ENCODE measurements at places on chromosomes 12 and 14. TPM values are rescaled to one million over a fixed set of nuclear protein-coding genes. Genes with fewer than 3 reads are reported as not detected.

GRCh38 chr14:42110167-42110566, 503.5 kb downstream of the LRFN5 start:
- H3K4me3 ChIP-seq, result no peak overlapping the region
- DNase-seq, result peak; percentile 27
- no peaks in the 10 kb centered on the region for H3K36me3 ChIP-seq

Gene MYO1H
- total RNA-seq, result 1.7 TPM

- H3K4me1 ChIP-seq, result no peaks in the 10 kb centered on the region
- no peak for DNase-seq
- no peaks in the 10 kb centered on the region for H3K36me3 ChIP-seq
- H3K27me3 ChIP-seq, result no peaks in the 10 kb centered on the region
- no peak overlapping the region for H3K27ac ChIP-seq
Observed at GRCh38 chr12:129723260-129723659, 180.6 kb downstream of the TMEM132D start.

Gene PLEKHA5
- total RNA-seq, result 37.5 TPM

DNA sequence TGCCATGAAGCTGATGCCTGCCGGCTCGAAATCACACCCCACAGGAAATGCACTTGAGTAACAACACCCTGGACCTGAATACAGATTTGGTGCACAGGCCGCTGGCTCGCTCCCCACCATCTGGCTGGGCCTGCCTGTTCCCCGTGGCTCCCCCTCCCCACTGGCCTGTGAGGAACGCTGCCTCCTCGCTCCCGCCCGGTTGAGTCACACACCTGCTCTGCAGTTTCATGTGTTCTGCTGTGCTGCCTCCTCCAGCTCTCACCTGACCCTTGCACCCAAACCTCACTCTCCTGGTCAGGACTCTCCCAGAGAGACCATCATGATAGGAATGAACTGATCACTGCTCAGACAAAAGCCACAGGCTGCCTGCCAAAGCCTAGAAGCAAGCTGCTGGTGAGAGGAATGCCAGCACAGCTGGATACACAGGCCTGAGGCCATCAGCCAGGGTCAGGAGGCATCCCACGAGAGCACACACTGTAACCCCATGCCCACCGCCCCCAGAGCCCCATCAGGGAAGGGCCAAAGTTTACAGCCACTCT, 3.8 kb upstream of the SIVA1 start:
- H3K27ac ChIP-seq, result no peak overlapping the region
- DNase-seq, result peak; percentile 54
- no peaks in the 10 kb centered on the region for H3K27me3 ChIP-seq

- no peaks in the 10 kb centered on the region for H3K36me3 ChIP-seq
- H3K27me3 ChIP-seq, result no peaks in the 10 kb centered on the region
- H3K4me1 ChIP-seq, result peaks cover 16% of the 10 kb centered on the region
Observed at GRCh38 chr14:85579942-85580341, 50.0 kb downstream of the FLRT2 start.

Gene ARF6
- total RNA-seq, result 51.8 TPM
